ENCODE measurements at places on chromosomes 2 and 18. TPM values are rescaled to one million over a fixed set of nuclear protein-coding genes. Genes with fewer than 3 reads are reported as not detected.

GRCh38 chr2:202848813-202849212, 22.8 kb downstream of the ICA1L start:
- DNase-seq = no peak
- no peaks in the 10 kb centered on the region for H3K27me3 ChIP-seq
- H3K4me1 ChIP-seq = no peaks in the 10 kb centered on the region
- H3K4me3 ChIP-seq = no peak overlapping the region
- H3K36me3 ChIP-seq = no peaks in the 10 kb centered on the region

GRCh38 chr2:207370646-207371045, 159.1 kb upstream of the CREB1 start:
- peaks cover 5% of the 10 kb centered on the region for H3K36me3 ChIP-seq
- H3K27ac ChIP-seq = no peak overlapping the region
- DNase-seq = no peak
- no peak overlapping the region for H3K4me3 ChIP-seq

CREB1 gene
- total RNA-seq = 118 TPM

GRCh38 chr2:103739186-103739585, 977.4 kb downstream of the TMEM182 start:
- H3K4me1 ChIP-seq = no peaks in the 10 kb centered on the region
- H3K36me3 ChIP-seq = no peaks in the 10 kb centered on the region
- H3K4me3 ChIP-seq = no peak overlapping the region
- H3K27ac ChIP-seq = no peak overlapping the region

DNA sequence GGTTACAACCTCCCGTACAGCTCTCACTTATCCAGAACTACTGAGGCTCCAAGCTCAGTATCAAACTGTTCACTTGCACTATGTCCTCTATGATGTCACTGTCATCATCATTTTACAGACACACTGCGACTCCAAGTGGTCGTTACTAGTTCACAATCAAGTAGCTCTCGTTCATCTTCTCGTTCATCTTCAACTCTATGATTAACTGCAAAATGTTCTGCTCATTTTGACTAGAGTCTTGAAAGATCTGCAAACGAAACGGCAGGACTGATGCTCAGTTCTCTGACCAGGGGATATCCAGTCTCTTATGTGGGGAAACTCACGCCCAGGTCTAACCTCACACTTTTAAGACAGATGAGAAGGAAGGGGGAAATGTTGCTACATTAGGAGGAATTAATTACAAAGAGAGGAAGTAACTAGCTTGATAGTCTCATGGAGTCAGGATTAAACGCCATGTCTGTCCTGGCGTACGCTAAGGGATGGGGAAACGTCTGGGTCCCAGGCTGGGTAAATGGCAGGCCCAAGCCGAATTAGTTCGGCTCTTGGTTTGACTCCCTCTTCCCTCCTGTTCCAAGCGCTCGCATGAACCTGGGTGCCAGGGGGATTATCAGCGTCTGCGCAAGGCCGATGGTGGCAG, 794 bp upstream of the CHCHD5 start:
- peaks cover 7% of the 10 kb centered on the region for H3K4me1 ChIP-seq
- no peak overlapping the region for H3K27ac ChIP-seq
- H3K36me3 ChIP-seq = no peaks in the 10 kb centered on the region
- peak overlapping the region; percentile 70 for H3K4me3 ChIP-seq

CYBRD1 gene
- 11.1 TPM for total RNA-seq

DNA sequence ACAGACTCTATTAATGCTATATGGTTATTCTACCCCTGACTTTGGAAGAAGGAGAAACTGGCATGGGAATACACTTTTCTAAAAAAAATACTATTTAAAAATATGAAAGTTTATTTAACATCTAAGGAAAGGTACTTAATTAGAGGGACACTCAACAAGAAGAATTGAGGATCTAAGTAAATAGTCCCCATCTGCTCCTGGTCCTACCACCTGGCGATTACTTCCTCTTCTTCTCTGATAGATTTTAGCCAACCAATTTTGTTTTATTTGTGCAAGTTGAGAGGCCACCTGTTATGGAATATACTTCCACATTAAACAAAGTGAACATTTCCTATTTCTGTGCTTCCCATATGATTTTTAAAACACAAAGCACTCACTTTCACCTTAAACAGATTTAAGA, 111.7 kb downstream of the BCL2 start:
- no peaks in the 10 kb centered on the region for H3K4me1 ChIP-seq
- DNase-seq = no peak
- no peaks in the 10 kb centered on the region for H3K36me3 ChIP-seq
- no peak overlapping the region for H3K4me3 ChIP-seq

GRCh38 chr18:55252053-55252675, 292.9 kb upstream of the CCDC68 start:
- H3K4me1 ChIP-seq = peaks cover 19% of the 10 kb centered on the region
- no peak overlapping the region for H3K27ac ChIP-seq
- peaks cover 10% of the 10 kb centered on the region for H3K36me3 ChIP-seq
- H3K27me3 ChIP-seq = no peaks in the 10 kb centered on the region

DNA sequence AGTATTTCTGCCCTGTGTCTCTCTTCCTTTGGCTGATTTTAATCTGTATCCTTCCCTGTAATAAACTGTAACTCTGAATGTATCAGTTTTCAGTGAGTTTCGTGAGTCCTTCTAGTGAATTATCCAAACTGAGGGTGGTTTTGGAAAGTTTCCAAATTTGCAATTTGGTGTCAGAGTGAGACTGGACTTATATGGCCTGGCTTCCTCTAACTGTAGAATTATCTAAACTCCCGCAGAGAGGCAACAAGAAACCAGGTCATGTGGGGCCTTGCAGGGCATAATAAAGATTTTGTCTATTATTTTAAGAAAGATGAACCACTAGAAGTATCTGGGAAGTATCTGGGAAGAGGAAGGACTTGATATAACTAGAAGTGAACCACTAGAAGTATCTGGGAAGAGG, 95.3 kb upstream of the RNF152 start:
- DNase-seq = no peak
- H3K27ac ChIP-seq = no peak overlapping the region
- H3K4me1 ChIP-seq = no peaks in the 10 kb centered on the region

DNA sequence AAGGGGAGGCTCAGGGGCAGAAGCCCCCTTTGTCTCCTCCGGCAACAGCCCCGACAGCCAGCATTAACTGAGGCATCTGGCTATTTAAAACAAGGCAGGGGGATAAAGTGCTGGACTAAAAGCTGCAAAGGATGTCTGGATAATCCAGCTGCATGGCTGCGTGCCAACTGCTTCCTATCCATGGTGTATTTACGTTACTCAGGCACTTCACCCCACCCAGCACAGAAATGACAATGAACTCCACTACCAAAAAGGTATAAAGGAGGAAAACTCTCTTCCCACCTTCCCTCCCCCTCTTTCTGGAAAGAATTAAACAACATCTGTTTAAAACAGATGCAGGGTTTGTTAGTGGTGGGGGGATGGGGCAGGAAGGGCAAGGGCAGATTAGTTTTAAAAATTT, 82.5 kb downstream of the SPRED2 start:
- H3K27me3 ChIP-seq = no peaks in the 10 kb centered on the region
- H3K4me1 ChIP-seq = peaks cover 37% of the 10 kb centered on the region
- no peaks in the 10 kb centered on the region for H3K36me3 ChIP-seq
- peak; percentile 43 for DNase-seq

- no peaks in the 10 kb centered on the region for H3K4me1 ChIP-seq
- no peak overlapping the region for H3K4me3 ChIP-seq
- no peaks in the 10 kb centered on the region for H3K36me3 ChIP-seq
- peaks cover 10% of the 10 kb centered on the region for H3K27me3 ChIP-seq
- H3K27ac ChIP-seq = no peak overlapping the region
These were observed 19.0 kb downstream of the TMSB10 start for GRCh38 chr2:84924173-84925106.

GRCh38 chr2:220956429-220956828, 615.7 kb downstream of the EPHA4 start:
- DNase-seq = no peak
- no peaks in the 10 kb centered on the region for H3K36me3 ChIP-seq
- H3K27me3 ChIP-seq = no peaks in the 10 kb centered on the region
- no peak overlapping the region for H3K4me3 ChIP-seq

GRCh38 chr2:158276619-158277471, 175.2 kb downstream of the UPP2 start:
- no peaks in the 10 kb centered on the region for H3K27me3 ChIP-seq
- DNase-seq = no peak
- H3K4me1 ChIP-seq = no peaks in the 10 kb centered on the region
- no peaks in the 10 kb centered on the region for H3K36me3 ChIP-seq

DNA sequence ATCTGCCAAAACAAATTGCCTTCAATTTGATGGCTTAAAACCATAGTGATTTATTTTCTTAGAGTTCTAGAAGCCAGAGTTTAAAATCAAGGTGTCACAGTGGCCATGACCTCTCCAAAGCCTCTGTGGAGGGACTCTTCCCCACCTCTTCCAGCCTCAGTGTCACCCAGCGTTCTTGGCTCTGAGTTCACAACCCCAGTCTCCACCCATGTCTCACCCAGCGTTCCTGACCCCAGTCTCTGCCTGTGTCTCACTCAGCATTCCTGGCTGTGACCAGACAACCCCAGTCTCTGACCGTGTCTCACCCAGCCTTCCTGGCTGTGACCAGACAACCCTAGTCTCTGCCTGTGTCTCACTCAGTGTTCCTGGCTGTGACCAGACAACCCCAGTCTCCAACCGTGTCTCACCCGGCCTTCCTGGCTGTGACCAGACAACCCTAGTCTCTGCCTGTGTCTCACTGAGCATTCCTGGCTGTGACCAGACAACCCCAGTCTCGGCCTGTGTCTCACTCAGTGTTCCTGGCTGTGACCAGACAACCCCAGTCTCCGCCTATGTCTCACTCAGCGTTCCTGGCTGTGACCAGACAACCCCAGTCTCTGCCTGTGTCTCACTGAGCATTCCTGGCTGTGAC, 299.3 kb downstream of the GALR1 start:
- no peaks in the 10 kb centered on the region for H3K36me3 ChIP-seq
- no peaks in the 10 kb centered on the region for H3K27me3 ChIP-seq
- no peak overlapping the region for H3K27ac ChIP-seq
- H3K4me3 ChIP-seq = no peak overlapping the region

C2orf66 gene
- 0.43 TPM for total RNA-seq

ACVR2A gene
- total RNA-seq = 22.7 TPM

MERTK gene
- total RNA-seq = 6.1 TPM

GRCh38 chr2:223058952-223059716, 7.1 kb downstream of the KCNE4 start:
- H3K4me3 ChIP-seq = no peak overlapping the region
- no peaks in the 10 kb centered on the region for H3K36me3 ChIP-seq
- no peaks in the 10 kb centered on the region for H3K27me3 ChIP-seq
- no peaks in the 10 kb centered on the region for H3K4me1 ChIP-seq
- no peak for DNase-seq
- H3K27ac ChIP-seq = no peak overlapping the region

GRCh38 chr18:60599995-60600394, 227.4 kb upstream of the MC4R start:
- no peaks in the 10 kb centered on the region for H3K27me3 ChIP-seq
- H3K4me1 ChIP-seq = no peaks in the 10 kb centered on the region
- no peak for DNase-seq

NT5C1B gene
- total RNA-seq = not detected

ACP1 gene
- total RNA-seq = 173 TPM
